NCI-H146 (cell line): ENCODE measurements at places on chromosomes 2 and 18.

DNA sequence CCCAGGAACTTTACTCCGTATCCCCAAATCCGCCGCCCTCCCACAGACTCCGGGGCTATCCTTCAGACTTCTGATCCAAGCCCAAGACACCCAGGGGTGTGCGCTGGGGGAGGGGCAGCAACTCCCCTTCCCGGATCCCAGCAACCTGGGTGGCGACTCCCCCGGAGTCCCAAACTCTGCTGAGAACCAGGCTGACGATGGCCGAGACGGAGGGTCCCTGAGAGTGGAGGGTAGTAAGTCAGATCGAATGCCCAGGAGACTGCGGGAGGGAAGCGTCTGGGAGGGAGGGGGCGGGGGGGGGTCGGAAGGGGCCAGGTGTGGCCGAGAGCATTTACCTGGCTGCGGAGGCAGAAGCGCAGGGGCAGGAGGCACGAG lies 7.0 kb upstream of the TNS1 start:
- DNase-seq = no peak

- no peak for DNase-seq
Observed at GRCh38 chr18:58993260-58993659, 128.6 kb downstream of the ZNF532 start.

GRCh38 chr2:241798081-241798630 lies 10.8 kb upstream of the NEU4 start:
- no peak for DNase-seq

DNA sequence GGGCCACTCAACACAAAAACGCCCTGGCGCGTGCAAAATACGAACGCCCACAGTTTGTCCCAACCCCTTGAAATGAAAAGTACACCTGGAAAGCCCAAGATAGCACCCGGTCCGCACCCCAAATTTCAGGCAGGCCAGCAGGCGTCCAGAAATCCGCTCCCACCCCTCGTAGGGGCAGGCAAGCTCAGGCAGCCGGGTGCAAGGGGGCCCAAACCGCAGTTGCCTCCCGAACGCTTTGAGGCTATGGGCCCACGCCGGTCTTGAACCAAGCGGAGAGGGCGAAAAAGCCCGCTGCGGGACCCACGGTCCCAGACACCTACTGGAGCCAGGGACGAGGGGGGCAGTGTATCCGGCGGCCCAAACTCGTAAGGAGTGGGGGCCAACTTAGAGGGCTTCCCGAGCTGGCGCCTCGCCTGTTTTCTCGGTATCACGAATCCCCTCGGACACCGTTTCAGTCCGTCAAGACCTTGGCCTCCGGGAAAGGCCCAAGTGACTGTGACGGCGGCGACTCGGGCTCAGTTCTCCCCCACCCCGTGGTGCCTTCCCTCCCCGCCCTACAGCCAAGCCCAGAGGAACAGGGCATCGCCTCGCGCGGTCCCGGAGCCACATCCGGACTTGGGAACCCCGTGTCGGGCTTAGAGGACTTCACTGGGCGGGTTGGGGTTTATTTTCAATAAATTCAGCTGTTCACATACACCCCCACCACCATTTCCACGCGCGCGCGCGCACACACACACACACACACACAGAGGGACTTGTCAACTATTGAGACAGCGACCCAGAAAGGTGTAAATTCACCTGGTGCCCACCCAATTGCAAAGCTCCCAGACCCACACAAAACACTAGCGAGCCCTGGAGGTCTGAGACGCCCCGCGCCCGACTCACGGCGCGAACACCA lies 6.2 kb upstream of the SATB2 start:
- DNase-seq = no peak

DNA sequence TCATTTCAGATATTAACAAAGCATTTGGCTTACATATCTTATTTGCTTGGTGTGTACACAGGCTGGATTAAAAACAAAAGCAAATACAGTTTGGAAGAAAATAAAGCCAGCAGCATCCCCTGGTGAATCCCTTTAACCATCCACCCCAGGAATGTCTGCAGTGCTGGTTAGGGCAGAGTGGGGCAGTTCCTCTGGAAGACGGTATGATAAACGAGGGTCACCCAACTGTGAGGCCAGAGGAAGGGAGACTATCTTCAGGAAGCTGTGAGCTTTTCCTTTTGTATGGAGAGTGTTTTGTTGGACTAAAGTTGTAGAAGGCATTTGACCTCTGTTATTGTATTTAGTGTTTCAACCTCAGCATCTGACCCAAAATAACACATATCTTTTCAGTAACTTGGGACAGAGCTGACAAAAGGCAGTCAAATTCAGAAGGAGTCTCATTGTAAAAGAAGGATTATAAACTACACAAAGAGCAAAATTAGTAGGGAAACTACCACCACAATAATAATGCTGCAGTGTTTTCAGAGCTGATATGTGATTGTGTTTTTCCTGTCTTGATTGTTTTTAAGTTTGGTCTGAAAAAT lies 159.1 kb downstream of the FMNL2 start:
- DNase-seq = no peak
